ENCODE measurements at places on chromosomes 7 and 10. TPM values are rescaled to one million over a fixed set of nuclear protein-coding genes. Genes with fewer than 3 reads are reported as not detected.

The PAPSS2 gene
- total RNA-seq, result 1.1 TPM

The LRMDA gene
- total RNA-seq, result 2.4 TPM

The PPP2R2D gene
- 39.8 TPM for total RNA-seq

The TYW1B gene
- total RNA-seq, result 7.9 TPM

The EVX1 gene
- not detected for total RNA-seq

The ADARB2 gene
- total RNA-seq, result 0.27 TPM

The RAMP3 gene
- total RNA-seq, result not detected

The CALCR gene
- total RNA-seq, result not detected

The ELMO1 gene
- total RNA-seq, result 127 TPM

The IGF2BP3 gene
- 1.4 TPM for total RNA-seq

The SPDYE1 gene
- total RNA-seq, result 0.18 TPM

The FGL2 gene
- 44.5 TPM for total RNA-seq

The WNT2 gene
- total RNA-seq, result not detected

The AMZ1 gene
- 0.07 TPM for total RNA-seq

The RELN gene
- total RNA-seq, result not detected

The ZSCAN21 gene
- total RNA-seq, result 8.9 TPM

The CACNB2 gene
- total RNA-seq, result not detected

The WNT8B gene
- total RNA-seq, result not detected

The PDK4 gene
- 0.78 TPM for total RNA-seq
